ENCODE measurements at places on chromosomes 12 and 14.

- DNase-seq = no peak
These were observed 2.1 kb upstream of the TUBA1A start for GRCh38 chr12:49190974-49191373.

GRCh38 chr14:31895206-31895605 lies 181.9 kb upstream of the ARHGAP5 start:
- DNase-seq = no peak

GRCh38 chr14:96934638-96935330 lies 137.6 kb downstream of the VRK1 start:
- no peak for DNase-seq

- DNase-seq = peak; percentile 54
These were observed 513 bp downstream of the BCAT1 start for GRCh38 chr12:24948420-24948756.

- DNase-seq = no peak
These were observed 196.5 kb upstream of the AMIGO2 start for GRCh38 chr12:47276253-47276620.

DNA sequence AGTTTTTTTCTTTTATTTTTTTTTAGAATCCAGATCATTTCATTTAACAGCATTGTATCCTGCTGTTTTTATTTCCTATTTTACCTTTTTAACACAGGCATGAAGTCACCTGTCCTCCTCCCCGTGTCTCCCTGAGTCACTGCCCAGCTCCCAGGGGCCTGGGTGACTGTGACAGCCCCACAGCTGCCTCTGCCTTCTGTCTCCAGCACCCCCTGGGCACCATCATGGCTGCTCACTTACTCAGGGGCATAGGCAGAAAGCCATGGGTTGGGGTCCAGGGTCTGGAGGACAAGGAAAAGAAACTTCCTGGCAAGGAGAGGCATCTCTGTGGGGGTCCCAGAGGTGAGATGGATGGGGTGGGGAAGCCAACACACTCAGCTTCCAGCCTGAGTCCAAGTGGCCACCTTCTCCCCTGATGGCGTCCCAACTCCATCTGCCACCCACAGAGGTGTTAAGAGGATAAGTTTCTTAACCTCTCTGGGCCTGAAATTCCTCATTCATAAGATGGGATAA lies 25.3 kb downstream of the TMEM63C start:
- DNase-seq = no peak
